ENCODE measurements at places on chromosomes 7 and 10.

- no peak for DNase-seq
Observed at GRCh38 chr10:113022265-113022664, 72.2 kb downstream of the TCF7L2 start.

- DNase-seq: peak; percentile 82
Observed at GRCh38 chr7:64463636-64464375, 99.1 kb downstream of the ZNF680 start.

DNA sequence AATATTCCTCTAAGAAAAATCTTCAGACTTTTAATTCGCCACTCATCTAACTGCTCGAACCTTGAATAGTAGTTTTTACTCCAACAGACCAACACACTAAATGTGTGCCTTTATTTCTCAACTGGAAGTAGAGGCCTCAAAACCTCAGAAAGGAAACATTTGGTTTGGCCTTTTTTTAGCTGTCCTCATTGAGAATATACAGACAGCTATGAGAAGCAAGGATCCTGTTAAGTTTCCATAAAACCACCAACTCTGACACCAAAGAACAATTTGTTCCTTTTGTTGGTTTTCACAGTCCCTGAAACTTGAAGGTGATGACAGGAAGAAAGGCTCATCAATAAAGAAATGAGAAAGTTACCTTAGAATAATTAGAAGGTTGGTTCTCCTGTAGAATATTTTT, 199.2 kb upstream of the MEOX2 start:
- no peak for DNase-seq

DNA sequence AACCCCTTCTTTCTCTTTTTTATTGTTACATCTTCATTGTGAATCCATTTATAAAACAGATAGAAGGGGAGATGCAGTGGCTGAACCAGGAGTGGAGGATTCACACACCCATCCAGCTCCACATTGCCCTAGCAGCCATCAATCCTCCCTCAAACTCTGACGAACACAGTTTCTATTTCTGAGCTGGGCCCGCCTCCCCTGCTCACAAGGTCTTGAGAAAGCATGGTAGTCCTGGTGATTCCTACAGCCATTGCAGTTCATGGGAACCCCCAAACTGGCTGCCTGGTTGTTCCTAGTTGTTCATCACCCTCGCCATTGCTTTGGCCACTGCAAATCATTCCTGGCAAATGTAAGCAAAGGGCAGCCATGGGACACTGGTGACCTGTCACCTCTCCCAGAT, 258.5 kb upstream of the AOAH start:
- DNase-seq: no peak

DNA sequence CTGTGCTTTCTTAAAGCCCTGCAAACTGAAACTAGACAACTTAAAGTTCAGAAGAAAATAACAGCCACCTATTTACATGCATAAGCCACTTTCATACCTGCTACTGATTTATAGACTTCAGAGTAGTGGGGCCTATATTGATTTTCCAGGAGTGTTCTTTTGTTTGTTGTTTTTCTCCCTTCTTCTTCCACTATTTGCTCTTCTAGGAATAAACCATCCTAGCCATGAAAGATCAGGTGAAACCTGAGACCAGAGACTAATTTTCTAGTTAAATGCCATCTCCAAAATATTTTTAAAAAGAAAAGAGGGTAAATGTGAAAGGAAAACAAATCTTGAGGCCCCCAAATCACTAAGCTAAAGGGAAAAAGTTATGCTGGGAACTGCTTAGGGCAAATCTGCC, 72.4 kb upstream of the C1GALT1 start:
- no peak for DNase-seq

DNA sequence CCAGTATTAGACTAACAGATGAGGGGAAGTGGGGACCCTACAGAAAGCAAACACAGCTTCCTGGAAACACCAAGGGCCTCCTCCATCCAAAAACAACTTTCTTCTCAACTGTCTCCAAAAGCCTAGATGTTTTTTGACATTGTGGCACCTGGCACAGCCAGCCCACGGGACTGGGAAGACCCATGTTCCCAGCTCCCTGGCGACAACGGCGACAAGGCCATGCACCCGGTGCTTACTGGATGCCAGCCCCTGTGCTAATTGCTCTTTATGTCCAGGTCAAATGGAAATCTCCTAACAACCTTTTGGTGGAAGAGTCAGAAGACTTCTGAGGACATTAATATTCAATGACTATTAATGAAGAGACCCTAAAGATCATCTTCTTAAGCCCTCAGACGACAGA, 7.1 kb downstream of the FGFR2 start:
- DNase-seq: no peak

DNA sequence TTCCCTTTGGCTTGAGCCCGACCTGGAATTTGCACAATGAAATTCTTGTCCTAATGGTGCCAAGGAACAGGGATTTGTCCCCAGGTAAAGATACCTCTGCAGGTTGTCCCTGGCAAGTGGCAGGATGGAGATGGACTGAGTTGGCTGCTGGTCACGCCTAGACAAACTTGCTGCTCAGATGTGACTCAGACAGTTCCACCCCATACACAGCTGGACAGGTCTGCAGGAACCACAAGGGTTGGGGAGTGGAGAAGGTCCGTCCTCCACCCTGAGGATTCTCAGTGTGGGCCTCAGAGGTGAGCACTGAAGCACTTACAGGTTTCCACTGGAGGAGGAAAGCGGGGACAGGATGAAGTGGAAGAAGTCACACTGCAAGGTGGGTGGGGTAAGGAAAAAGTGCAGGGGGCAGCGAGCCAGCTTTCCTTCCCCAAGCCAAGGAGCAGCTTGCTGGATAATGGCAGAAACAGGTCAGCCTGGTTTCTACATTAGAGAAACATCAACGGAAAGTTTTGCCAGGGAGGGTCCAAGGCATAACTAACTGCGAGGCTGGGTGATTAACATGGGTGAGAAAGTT, 20.5 kb downstream of the ITPRIP start:
- DNase-seq: no peak

GRCh38 chr7:96407427-96407826, 85.5 kb upstream of the SLC25A13 start:
- DNase-seq: no peak

GRCh38 chr7:137001041-137001440, 132.6 kb downstream of the CHRM2 start:
- DNase-seq: no peak

DNA sequence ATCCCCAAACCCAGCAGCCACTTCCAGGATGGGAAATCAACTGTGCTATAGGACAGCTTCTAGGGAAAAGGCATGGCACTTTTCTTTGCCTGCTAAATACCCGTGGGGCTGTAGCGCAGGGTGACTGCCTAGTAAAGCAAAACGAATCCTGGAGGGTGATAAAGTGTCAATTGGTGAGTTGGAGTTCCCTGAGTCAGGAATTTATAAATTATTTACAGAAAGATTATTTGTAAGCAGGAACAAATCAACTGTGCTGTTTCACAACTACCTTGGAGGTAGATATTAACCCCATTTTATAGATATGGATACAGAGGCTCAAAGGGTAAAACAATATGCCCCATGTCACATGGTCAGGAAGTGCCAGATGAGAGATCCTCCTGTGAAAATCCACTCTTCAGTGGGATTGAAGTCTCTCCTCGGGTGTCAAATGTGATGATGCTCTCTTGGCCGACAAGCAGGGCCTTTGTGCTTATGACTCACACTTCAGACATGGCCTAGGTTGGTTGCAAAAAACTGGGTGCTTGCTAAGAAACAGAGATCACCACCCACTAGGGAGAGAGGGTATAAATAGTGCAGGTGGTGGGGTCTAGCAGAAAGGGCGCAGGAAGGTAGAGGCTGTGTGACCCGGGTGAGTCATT, 383.2 kb upstream of the ZMIZ1 start:
- DNase-seq: no peak

- DNase-seq: no peak
Observed at GRCh38 chr7:30459591-30460245, 18.9 kb downstream of the NOD1 start.

- DNase-seq: no peak
Observed at GRCh38 chr7:69018200-69018599, 580.1 kb upstream of the AUTS2 start.

DNA sequence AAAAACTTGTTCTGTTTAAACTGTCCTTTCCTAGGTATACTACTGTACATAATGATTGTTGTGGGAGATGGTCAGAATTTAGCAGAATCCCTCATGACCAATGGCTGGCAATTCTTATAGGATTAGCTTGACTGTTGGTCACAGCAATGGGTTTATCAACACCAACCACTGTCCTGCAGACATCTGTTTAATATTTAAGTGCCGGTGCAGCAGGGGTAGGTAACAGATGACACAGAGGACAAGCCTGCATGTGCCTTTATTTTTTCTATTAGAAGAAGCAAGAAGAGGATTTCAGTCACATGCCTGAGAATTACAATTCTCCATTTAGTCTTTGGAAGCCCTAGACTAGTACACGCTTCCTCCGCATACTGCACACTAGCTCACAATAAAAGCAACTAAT, 48.4 kb downstream of the CCDC6 start:
- no peak for DNase-seq

GRCh38 chr10:59577984-59578383, 131.7 kb downstream of the SLC16A9 start:
- DNase-seq: no peak

GRCh38 chr7:74525881-74526280, 72.2 kb downstream of the GTF2IRD1 start:
- DNase-seq: no peak

- DNase-seq: no peak
Observed at GRCh38 chr7:135169141-135169963, 1.2 kb downstream of the CYREN start.

DNA sequence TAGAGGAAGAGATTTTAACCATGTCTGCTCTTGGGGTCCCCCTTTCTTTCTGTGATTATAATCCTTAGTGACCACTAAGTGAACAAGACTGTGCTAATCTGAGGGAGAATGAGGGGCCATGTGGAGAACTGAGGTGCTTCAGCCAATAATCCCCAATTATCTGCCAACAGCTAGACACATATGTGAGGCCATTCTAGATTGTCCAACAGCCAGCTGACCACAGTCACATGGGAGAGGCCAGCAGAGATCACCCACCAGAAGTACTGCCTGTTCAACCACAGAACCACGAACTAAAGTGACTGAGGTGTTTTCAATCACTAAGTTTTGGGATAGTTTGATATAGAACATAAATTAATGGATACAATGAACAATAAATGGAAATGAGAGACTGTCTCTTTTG, 74.3 kb downstream of the SEMA3E start:
- DNase-seq: no peak

DNA sequence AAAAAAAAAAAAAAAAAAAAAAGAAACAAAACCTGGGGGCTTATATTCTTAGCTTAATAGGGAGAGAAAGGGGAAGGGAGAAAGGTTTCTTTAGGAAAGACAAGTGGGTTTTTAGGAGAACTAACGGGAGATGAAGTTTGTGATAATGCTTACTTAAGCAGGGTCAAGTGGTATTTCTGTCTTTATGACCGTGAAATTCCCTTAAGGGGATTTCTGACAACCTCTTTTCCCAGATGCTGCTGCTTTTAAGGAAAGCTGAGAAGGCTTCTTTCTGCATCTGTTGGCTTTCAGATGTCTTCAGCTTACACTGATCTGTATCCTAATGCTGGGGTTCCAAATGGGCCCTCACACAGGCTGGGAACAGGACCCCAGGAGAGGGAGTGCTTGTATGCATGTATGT, 42.6 kb downstream of the ADAMTS14 start:
- DNase-seq: no peak

GRCh38 chr7:126818393-126819196, 434.1 kb downstream of the GRM8 start:
- DNase-seq: no peak

GRCh38 chr10:68981074-68981473, 7.5 kb upstream of the KIFBP start:
- DNase-seq: no peak

DNA sequence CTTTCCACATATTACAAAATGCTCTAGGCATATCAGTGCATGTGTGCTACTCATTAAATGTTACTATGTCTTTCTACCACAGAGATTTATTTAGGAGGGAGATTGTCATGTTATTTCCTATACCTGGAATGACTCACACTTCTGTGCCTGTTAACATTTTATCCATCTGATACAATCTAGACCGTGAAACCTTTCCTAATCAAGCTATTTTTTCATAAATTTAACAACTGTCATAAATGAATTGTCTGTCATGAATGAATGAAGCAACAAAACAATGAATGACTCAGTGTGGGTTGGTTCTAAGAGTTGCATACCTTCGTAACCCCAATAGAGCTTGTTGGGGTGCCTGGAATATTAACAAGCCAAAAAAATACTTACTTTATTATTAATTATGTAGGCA, 554.3 kb downstream of the GRM8 start:
- no peak for DNase-seq

- no peak for DNase-seq
Observed at GRCh38 chr7:105734233-105734632, 142.2 kb downstream of the ATXN7L1 start.

DNA sequence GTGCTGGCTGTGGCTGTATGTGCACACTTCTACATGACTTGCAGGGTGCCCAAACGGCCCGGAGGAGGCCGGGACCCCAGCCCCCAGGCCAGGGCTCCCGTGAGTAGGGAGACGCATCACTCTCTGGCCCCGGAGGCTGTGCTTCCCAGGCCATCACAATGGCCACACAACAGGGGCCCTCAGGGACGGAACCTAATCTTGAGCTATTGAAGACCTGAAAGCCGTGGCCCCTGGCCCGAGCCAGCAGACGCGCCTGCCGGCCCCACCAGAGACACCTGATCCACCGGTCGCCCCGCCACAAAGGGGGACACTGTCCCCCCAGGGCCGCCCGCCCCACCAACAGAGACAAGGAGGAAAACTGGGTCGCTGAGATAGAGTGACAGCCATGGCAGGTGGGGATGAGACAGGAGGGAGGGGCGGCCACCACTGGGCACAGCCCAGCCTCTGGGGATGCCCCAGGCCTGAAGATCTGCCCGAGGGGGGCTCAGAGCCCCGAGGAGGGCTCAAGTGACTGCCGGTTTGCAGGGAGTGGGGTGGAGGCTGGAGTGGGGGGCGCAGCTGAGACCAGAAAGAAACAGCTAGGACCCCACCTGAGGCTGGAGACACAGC, 10.2 kb upstream of the LFNG start:
- no peak for DNase-seq

DNA sequence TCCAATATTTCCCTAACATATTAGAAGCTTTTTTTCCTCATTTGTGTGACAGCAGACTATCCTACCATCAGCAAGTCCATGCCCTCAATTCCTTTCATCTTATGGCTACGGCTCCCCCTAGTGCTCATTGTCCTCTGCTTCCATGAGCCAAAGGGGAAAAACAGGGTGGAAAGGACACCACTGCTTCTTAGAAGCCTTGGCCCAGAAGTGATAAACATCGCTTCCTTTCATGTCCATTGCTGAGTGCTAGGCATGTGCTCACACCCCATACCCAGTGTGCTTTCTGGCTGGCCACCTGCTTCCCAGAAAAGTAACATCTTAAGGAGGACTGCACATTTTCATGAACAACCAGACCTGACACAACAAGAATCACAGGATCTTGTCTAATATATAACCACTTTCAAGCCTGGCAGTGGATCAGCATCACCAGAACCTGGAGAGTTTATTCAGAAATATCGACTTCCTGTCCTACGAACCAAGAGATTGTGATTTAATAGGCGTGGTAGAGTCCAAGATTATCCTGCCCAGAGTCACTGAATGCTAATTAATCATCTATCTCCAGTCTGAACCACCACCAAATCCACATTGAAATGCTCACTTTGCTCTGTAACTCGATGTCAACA, 650.5 kb upstream of the SORCS1 start:
- DNase-seq: no peak

- no peak for DNase-seq
Observed at GRCh38 chr7:7351832-7352231, 169.5 kb downstream of the C1GALT1 start.
